ENCODE measurements at places on chromosomes 13 and 19. TPM values are rescaled to one million over a fixed set of nuclear protein-coding genes. Genes with fewer than 3 reads are reported as not detected.

GRCh38 chr13:73290844-73291243 lies 232.0 kb downstream of the KLF5 start:
- H3K27ac ChIP-seq, result no peak overlapping the region
- H3K36me3 ChIP-seq, result no peaks in the 10 kb centered on the region
- H3K4me1 ChIP-seq, result no peaks in the 10 kb centered on the region
- no peak for DNase-seq

GRCh38 chr19:16198370-16198651 lies 600 bp downstream of the AP1M1 start:
- no peak for DNase-seq
- H3K27me3 ChIP-seq, result no peaks in the 10 kb centered on the region
- H3K4me1 ChIP-seq, result peaks cover 40% of the 10 kb centered on the region
- H3K4me3 ChIP-seq, result peak overlapping the region; percentile 75
- no peaks in the 10 kb centered on the region for H3K36me3 ChIP-seq

LSR gene
- total RNA-seq, result 2.7 TPM

LHFPL6 gene
- total RNA-seq, result 0.81 TPM

ZNF792 gene
- 8.2 TPM for total RNA-seq
